ENCODE measurements at places on chromosomes 4 and X.

DNA sequence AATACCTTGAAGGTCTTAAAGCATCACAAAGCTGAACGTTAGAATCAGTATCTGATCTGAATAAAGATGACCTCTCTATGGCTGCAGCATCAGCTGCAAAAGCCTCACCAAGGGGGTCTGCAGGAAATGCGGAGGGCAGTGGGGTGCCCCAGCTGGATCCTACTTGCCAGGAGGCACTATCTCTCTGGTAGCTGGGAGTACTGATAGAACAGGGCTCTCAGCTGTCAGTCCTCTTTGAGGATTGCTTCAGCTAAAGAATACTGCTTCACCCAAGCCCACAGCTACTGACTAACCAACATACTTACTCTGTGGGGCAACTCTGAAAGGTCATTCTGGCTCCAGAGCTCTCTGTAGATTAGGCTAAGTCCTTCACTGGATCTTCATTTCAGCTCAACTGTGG lies 112.5 kb upstream of the ZFP42 start:
- DNase-seq = no peak

GRCh38 chr4:83082777-83083176 lies 31.8 kb downstream of the PLAC8 start:
- no peak for DNase-seq

DNA sequence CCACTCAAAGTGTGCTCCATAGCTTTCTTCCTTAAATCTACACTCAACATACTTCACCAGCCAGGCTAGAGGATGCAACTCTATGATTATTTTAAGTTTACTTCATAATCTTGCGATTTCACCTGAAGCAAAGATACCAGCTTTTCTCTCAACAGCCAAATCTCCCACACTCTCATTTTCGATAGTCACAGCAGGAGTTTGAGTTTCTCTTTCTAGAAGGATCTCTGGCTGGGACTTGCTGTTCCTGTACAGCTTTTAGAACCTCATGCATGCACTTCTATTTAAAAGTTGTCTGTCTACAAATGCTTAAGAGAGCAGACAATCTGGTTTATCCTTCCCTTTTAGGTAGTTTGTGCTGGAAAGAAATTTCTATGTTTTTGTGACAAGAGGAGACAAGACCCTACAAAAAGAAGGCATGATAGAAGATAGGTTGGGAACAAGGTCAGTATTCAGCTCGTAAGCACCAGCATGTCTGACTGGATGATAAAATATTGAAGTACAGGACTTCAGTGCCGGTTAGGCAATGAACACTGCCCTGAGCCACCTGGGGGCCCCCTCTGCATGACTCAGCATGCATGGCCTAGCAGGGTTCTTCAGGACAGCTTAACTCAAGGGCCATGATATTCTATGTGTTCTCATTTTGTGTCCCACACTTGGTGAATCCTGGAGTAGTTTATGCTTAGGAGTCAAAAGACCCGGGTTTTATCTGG lies 65.6 kb downstream of the ATXN3L start:
- DNase-seq = no peak

DNA sequence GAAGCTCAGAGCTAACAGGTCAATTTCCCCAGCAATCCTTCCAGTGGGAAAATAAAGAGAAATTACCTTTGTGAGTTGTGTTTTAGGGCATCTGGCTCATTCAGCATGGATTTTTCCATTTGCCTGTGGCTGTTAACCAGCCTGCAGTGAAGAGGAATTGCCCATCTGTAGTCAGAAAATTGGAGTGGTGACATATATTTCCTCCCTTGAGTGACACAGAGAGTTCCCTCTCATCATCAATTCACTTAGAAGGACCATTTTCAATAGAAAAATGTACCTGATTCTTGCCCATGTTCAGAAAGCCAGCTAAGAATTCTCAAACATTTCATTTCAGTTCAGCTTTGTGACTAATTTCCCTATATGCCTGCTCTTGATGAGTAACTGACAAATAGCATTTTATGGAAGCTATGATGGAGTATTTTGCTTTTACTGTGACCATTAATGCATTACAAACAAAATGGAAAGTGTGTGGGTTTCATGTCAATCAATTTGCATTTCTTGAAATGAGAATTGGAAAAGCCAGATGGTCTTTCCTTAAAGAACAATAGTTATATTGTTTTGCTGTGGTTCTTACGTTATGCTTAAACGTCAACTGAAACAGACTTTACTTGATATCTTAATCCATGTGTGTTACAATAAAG lies 155.8 kb downstream of the NWD2 start:
- no peak for DNase-seq

DNA sequence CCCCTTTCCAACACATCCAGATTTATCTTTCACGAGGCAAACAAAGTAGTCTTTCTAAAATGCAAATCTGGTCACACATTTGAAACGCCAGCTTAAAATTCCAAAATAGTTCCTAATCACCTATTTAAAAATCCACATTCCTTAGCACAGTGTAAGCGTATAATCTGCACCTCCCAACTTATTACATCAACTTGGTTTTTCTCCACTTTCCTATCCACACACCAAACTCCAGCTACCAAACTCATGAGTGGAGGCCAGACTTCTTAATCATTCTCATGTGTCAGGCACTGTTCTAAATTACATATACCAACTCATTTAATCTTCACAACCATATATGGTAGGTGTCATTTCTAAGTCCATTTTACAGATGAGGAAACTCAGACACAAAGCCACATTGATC lies 33.8 kb downstream of the ENOX2 start:
- no peak for DNase-seq

GRCh38 chr4:129453524-129454200 lies 357.7 kb downstream of the C4orf33 start:
- DNase-seq = no peak

DNA sequence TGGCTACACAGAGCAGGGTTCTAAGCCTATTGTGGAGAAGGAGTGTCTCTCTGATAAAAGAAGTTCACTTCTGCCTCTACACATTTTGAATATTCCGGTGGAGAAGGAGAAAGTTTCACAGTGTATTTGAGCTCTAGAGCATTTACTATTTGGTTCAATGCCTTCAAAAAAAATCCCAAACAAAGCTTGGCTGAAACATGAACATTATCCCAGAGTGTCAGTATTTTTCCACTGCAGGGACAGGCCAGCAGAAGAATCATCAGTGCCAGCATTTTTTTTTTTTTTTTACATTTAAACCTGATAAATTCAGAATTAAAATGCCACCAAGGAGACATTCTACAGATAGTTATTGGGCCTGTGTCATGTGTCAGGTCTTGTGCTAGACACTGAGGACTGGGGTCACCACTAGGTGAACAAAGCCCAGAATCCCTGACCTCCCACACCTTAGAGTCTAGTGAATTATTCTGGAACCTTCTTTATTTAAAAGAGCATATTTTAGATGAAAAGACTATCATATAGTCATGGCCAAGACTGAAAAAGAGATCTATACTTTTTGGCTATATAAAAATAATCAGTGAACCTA lies 48.0 kb upstream of the NAP1L5 start:
- no peak for DNase-seq

DNA sequence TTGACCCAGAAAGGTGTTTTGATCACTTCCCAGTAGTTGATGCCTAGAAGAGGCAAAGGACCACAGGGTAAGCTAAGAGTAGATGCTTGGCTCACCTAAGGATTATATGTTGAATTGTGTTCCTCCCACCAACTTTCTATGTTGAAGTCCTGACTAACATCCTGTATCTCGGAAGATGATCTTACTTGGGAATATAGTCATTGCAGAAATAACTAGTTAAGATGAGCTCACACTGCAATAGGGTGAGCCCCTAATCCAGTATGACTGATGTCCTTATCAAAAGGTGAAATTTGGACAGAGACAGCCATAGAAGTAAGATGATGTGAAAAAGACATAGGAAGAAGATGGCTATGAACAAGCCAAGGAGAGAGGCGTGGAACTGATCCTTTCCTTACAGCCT lies 3.3 kb upstream of the HMGB2 start:
- DNase-seq = no peak

- DNase-seq = no peak
Measured at GRCh38 chrX:150236327-150236726, 126.8 kb upstream of the MAMLD1 start.

All from HEK293T (cell line).